ENCODE measurements at places on chromosomes 1 and 21.

DNA sequence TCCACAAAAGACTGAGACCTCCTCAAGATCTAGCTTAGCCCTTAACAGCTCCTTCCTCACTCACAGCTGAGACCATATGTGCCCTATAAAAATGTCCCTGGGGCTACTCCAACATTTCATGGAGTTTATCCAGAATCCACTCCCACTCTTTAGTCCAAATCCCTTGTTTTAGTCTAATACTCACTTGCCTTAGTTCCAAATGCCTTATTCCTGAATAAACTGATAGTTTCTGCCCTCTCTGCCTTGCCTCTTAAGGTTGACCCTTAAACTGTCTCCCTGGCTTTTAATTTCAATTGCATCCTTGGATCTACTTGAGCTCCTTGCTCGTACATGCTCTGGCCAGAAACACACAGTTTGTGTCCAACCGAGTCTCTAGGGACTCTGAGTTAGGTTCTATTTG is 47.3 kb upstream of the LYPLAL1 start:
- DNase-seq = no peak

GRCh38 chr1:15966956-15967344 is 9.0 kb downstream of the ZBTB17 start:
- no peak for DNase-seq

DNA sequence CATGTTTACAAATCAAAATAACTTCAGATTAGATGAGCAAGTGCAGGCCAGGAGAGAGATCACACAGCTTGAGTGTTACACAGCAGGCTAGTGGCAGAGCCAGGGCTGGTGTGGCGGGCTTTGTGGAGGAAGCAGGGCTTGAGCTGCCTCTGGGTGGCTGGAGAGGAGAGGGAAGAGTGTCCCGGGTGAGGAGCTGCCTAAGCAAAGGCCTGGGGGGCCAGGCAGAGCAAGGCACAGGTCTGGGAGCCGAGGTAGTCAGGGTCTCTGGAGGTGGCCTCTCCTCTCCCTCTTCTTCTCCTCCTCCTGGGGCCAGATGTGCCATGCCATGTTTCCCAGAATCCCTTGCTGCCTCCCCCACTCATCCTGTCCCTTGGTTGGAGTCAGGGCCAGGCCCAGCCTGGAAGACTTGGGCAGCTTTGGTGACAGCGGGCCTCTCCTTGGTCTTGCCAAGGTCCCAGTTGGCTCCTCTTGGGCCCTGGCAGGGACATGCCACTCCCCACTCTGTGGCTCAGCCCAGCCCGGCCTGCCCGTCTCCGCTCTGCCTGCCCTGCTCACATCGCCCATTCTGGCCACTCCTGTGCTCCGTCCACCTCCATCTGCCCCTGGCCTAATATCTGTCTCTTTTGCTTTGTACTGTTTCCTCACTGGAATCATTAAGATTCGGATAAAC is 70.3 kb downstream of the PTPRU start:
- no peak for DNase-seq

DNA sequence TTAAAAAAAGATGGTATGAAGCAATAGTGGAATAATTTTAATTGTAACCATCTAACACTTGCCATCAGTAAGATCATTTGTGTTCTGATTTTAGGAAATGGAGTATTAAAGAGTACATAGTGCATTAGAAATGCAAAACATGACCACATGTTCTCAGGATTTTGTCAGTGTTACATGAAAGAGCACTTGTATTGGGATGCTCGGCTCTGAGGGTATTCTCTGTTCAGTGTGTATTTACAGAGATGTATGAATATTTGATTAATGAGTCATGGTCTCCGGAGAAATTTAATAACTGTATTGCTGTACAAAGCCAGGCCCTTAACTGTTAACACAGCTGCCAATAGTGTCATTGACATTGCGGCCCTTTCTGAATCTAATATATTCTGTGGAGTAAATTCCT is 91.7 kb downstream of the ATG4C start:
- no peak for DNase-seq

DNA sequence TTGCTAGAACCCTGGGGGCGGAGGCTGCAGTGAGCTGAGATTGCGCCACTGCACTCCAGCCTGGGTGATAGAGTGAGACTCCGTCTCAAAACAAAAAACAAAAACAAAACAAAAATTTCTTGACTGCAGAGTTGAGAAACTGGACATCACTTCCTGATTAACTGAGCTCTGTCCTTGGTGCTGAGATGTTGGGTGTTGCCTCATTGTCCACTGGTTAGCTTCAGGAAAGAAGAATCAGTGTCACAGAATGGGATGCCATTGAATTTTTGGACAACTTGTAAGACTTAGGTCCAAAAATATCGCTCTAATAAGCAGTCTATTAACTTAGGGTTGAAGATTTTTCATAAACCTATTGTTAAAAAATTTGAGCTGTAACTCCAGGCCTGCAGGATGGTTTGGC is 23.8 kb upstream of the KCNA10 start:
- DNase-seq = no peak

DNA sequence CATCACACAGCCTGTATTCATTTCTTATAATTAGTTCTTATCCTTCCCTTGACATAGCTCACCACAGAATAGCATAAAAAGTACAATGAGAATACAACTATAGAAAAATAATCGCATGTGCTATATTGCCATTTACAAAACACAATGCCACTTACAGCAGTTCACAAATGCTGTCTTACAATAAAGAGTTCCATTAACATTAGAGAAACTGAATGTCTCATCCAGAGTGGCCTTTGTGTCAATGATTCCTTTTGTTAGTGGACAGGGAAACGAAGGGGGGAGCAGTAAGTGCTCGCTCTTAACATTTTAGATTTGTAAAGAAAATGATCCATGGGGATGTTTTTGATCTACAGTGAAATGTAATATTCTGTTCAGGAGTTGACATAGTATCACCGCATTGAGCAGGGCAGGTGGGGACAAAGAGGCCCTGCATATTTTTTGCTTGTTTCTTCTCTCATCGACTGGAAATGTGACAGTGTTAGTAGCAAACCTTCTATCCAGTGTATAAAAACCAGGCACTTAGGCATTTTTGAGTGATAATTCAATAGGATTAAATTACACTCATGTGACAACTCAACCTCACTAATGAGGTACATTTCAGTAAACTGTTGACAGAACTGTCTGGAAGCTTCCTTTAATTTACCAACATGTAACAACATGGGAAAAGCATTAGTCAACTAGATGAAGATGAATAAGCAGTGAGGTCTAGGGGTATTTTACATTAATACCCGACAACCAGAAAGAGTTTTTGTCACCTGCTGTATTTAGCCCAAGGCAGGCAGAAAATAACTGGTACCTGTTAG is 35.6 kb upstream of the RRP15 start:
- DNase-seq = peak; percentile 43

DNA sequence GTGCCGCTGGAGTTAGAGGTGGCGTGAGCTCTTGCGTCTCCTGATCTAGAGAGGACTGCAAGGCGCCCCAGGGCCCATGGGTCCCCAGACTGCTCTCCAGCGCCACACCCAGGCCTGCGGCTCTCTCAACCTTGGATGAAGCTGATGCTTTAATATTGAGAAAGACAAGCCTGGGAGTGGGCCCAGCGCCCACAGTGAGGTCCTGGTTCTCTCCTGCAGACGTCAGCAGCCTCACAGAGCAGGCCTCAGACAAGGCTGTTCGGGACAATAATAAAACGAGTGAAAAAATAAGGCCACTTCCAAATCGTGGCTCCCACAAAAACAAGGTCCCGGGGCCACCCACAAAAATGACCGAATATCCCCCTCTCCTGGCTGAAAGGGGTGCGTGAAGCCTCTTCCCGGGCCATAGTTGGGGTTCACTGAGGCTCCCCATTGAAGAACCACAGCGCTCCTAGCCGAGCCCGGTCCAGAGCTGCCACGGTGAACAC is 6.0 kb upstream of the DNMT3L start:
- DNase-seq = no peak

GRCh38 chr1:167467126-167467710 is 51.1 kb downstream of the CD247 start:
- DNase-seq = no peak

GRCh38 chr1:111706921-111707320 is 32.3 kb downstream of the INKA2 start:
- DNase-seq = no peak

DNA sequence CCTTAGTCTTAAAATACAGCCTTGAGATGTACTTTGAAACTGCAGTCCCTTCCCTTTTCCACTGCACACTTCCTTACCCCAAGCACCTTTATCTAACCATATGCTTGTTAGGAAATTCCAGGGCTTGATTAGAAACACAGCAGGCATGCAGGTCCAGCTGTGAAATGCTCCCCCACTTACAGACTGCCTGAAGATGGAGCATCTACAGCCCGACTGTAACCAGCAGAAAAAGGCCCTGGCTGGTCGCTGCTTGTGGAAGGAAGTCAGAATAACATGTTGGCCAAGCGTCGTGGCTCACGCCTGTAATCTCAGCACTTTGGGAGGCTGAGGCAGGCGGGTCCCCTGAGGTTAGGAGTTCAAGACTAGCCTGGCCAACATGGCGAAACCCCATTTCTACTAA is 37.2 kb downstream of the VN1R5 start:
- no peak for DNase-seq
